ENCODE measurements at places on chromosomes 5 and 9.

DNA sequence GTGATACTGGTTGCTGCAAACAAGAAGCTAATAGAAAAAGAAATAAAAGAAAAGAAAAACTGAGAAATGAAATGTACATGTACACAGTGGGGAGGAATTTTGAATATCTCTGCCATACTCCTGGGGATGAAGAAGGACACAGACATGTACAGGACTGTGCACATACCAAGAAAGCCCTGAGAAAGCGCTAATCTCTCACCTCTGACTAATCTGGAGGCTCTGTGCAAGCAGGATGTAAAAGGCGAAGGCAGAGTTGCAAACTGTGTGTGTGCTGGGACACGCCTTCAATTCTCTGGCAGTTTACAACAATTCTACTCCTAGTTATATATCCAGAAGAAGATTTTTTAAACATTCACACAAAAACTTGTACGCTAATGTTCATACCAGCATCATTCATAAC is 211.4 kb downstream of the KIAA0825 start:
- DNase-seq: no peak

DNA sequence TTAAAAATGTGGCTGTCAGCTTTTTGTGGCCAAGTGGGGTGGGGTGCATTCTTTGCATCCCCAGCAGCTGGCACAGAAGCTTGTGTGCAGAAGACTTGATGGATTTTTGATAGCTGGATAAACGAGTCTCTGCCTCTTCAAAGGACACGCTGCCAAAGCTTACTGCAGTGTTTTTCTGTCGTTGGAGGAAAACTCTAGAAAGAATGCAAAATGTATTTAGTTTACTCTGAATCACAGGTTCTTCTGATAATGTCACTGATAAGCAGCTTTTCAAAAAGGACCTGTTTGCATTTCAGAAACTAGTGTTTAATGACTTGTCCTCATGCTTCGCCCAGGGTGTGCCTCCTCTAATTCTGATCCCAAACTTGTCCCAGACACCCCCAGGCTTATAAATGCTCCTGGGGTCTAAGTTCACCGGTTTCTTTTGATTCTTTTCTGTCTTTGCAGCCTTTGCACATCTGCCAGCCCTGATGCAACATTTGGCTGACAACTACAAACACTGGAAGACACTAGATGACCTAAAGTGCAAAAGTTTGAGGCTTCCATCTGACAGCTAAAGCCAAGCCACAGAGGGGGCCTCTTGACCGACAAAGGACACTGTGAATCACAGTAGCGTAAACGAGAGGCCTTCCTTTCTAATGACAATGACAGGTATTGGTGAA is 66.0 kb downstream of the WDR41 start:
- no peak for DNase-seq

GRCh38 chr9:34383904-34384303 is 7.2 kb upstream of the MYORG start:
- DNase-seq: no peak

DNA sequence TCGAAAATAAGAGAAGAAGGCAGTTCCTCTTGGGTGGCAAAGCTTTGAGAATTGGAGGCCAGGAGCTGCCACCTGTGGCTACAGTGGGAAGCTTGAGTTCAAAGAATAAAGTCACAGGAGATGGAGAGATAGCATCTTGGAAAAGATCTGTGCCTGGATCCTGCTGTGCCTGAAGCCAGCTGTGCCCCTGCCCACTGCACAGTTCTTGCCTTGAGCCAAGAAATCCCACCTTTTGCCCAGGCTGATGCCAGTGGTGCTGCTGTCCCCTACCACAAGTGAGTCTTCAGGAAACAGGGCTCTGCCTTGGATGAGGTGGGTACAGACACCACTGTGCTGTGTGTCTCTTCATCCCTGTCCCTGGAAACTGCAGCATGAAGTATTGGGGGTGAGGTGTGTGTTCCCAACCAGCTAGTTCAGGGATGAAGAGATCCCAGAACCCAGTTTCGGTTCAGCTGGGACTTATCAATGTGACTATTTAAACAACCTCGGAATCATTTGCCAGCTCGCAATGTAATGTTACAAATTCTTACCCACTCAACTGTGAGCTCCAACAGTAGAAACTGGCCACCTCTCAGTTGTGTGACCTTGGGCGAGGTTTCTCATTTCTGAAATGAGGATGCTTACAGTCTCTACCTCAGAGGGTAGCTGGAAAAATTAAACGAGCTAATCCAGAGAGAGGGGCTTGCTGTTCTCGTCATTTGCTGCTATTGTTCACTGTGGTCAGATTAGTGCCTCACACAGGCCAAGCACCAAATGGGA is 5.9 kb downstream of the IER5L start:
- no peak for DNase-seq

- DNase-seq: no peak
These were observed 59.7 kb downstream of the OSMR start for GRCh38 chr5:38905516-38905915.

DNA sequence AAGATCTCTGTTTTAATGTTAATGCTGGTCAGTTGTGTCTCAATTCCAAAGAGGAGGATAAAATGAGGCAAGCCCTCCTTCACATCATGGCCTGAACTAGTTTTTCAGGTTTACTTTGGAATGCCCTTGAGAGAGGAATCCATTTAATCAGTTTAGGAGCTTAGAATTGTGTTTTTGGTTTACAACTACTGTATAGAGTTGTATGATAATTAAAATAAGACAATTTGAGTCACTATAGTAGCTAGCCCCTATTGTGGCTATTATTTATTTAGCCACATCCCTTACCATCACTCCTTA is 107.8 kb upstream of the PRLR start:
- no peak for DNase-seq

DNA sequence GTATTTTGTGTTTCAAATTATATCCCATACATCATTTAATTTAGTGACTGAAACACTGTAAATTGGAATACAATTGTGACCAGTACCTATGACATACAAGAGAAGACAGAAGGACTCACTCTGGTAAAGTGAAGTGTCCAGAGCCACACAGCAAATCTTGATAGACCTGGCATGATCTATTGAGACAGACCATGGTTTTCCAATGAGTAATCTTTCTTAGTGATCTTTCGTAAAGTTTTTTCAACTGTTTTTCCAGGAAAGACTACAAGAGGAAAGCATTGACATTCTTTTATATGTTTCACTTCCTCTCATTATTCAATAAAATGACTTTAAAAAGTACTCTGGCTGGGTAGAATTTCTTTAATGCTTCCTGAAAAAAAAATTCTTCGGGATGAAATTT is 43.3 kb upstream of the ALDH1A1 start:
- DNase-seq: no peak

DNA sequence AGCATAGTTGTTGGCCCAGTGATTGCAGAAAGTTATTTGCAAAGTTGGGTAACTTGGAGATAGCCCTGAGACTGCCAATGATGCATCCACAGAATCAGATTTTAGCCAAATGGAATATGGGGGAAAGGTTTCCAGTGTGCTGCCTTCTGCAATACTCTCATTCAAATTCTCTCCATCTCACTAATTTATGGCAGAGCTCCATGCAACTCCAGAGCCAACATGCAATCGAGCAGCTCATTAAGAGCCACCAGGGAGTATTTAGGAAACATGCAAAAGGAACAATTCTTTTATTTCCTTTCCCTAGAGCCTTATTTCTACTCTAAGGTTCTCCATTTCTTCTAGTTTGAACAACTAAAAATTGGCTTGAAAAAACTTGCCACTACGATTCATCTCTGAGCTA is 135.9 kb upstream of the MARCHF11 start:
- no peak for DNase-seq

GRCh38 chr9:135609366-135609955 is 29.9 kb downstream of the GLT6D1 start:
- no peak for DNase-seq

DNA sequence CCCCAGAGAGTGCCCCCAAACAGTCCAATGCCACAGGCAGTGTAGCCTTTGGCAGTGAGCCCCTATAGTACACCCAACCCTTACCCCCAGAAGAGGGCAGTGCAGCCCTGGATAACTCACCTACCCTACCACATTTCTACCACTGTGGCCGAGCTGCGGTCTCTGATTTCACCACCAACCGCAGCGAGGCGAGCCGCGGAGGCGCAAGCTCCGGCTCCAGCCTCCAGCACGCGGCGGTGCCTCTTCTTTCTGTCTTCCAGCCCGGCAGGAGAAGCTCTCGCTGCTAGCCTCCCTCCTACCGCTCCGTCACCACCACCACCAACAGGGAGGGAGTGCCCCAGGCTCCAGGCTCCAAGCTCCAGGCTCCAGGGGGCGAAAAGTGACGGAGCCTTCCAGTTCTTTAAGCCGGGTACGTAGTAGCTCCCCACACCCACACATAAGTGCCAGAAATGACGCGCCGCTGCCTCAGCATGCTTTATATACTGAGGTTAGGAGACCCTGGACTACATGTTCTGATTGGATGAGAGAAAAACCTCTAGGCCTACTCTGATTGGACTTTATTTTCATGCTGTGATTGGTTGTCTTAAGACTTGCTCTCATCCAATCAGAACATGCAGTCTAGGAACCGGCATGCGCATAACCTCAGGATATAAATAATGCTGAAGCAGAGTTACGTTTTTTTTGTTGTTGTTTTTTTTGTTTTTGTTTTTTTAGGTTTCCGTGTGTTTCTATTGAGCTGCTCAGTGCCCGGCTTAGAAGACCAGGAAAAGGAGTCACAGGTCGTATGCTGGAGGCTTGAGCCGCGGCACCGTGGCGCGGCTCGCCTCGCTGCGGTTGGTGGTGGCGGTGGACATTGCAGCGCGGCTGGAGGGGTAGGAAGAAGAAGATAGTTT is at the start of gene PCAT7:
TSS of gene PCAT7 (plus strand) at position 645 of the 893 bp plus-strand sequence.
- no peak for DNase-seq

GRCh38 chr5:31346896-31347551 is 153.5 kb downstream of the CDH6 start:
- DNase-seq: no peak

DNA sequence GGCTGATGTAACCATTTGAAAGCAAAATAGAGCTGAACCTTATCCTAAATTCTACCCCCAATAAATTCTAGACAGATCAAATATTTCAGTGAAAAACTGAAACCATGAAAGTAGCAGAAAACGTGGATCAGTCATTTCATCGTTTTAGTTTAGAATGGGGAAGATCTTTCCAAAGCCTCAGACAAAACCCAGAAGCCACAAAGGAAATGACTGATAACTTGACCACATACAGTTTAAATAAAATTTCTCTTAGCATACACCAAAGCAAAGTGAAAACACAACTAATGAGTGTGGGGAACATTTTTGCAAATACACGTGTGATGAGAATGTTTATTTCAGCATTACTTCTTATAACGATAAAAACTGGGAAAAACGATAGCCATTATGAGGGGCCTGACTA is 284.8 kb downstream of the ADGRV1 start:
- no peak for DNase-seq

GRCh38 chr5:163807781-163808180 is 302.4 kb downstream of the MAT2B start:
- no peak for DNase-seq

GRCh38 chr5:55176176-55176818 is 3.3 kb upstream of the CDC20B start:
- DNase-seq: no peak

DNA sequence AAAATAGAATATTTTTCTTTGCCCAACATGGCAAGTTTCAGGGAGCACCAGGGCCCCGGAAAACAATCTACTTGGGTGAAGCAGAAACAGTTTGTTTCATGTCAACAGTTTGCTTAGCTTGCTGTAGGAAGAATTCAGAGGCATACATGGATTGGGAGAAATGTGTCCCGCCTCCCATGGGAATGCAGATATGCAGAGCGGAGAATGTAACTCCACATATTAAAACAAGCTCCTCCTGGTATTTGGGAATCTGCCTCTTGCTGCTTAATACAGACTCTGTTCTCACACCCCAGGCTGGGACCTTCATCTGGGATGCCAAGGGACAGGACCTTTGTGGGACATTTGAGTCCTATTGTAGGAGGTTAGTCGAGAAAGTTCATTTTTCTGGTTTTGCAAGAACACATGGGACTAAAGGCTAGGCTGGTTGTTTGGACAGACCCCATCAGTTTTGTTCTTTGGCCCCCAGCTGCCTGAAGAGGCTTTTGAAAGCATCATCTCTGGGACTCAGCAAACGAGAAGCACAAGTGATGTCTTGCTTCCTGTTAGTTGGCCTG is 220.5 kb upstream of the ADRA1B start:
- no peak for DNase-seq

- no peak for DNase-seq
These were observed 34.4 kb upstream of the SLC25A51 start for GRCh38 chr9:37938121-37938891.

- DNase-seq: no peak
These were observed 859 bp downstream of the CDKN2AIPNL start for GRCh38 chr5:134410822-134411221.

DNA sequence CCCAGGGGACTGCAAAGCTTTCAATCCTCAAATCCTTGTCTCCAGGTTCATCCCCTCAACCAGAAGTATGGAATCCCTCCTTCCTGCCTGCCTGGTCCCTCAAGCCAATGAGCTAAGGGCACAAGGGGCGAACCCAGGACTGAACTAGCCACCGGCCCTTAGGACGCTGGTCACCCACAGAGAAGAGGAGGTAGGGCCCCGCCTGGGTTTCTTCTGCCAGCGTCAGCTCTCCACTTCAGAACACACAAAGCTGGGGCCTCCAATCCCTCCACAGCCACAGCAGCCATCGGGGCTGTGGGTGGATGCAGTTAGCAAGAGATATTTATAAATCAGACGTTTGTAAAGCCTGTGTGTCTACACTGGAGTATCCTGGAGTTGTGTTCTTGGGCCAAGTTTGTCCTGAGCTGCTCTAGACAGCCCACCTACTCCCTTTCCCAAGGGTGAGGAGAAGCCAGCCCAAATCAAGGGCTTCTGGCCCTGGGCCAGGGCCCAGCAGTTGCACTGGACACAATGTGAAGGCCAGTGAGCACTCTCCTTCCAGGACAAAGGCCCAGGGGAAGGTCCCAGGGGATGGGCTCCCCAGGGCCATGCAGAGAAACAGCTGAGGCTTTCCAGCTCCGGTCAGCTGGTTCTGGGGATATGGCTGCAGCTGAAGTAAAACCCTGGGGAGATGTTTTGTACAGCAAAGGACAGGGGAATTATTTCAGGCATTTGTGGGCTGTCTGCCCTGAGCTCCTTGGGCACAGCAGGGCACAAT is 18.9 kb downstream of the AMBP start:
- DNase-seq: no peak

DNA sequence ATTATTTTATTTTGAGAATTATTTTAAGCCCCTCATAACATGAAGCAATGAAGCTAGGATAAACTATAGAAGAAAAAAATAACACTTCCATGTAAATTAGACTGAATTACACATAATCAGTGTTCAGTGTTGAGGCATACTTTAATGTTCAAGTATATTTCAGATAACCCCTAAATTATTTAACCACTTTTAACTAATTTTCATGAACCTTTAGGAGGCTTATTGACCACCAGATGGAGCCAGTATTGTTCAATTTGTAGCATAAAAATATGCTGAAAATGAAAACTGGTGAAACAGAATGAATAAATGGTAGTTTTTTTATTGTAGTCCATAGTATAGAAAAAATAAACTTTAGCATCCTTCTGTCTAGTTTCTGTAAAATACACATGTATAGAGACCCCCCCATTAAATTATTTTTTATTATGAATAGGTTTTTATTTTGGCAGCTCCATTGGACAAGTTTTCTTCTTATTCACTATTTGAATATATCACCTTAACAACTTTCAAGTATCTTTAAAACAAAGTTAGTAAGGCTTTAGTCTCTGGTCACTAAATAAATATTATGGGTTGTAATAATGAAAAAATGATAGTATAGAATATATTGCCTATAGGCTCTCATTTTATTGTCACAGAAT is 190.1 kb downstream of the CWC27 start:
- no peak for DNase-seq
